CD4-positive, alpha-beta T cell (primary cell): ENCODE measurements at places on chromosomes 12 and 14.

DNA sequence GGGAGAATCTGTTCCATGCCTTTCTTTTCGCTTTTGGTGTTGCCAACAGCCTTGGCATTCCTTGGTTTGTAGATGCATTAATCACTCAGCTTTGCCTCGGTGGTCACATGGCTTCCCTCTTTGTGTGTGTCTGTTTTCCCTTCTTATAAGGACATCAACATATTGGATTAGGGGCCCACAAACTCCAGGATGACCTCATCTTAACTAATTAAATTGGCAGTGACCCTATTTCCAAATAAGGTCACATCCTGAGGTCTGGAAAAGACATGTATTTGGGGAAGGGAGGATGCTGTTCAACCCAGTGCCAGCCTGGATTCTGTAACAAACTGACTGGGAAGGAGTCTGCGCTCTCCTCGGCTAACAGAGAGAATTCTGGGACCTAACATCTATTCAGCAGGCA is 365.7 kb upstream of the FKBP4 start:
- no peak for DNase-seq

GRCh38 chr12:130826151-130826801 is 12.8 kb downstream of the STX2 start:
- DNase-seq: peak; percentile 65

GRCh38 chr12:98053202-98053601 is 462.2 kb upstream of the TMPO start:
- DNase-seq: no peak

DNA sequence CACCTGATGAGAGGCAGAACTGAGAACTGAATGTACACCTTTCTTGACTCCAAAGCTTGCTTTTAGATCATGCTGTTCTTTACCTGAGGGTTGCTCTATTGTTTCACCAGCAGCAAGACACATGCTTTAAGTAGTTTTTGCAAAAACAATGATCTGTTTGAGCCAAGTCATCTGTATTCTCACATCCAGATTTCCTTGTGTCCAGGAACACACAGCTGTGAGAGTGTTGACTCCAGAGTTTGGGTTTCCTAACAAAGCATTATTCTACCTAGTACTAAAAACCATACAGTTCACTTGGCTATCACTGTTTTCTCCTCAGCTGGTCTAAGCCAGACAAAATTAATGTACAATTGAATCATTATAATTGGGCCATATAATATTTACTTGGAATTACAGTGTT is 120.4 kb downstream of the STAB2 start:
- DNase-seq: no peak

DNA sequence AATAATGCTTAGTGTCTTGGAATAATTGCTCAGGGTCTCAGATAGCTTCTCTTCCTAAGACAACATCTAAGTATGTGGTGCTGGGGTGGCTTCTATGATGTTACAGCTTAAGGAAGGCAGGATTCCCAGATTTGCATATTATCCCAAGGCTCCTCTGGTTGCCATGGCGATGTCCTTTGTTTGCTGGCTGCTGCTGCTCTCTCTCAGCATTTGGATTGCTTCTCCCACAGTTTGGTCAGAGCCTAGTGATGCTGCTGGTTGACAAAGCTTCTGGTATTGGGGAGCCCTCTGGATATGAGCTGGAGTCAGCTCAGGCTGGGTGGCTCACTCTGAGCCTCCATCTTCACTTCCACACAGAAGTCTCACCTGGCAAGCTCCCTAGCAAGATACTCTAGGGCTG is 56.4 kb upstream of the FBXO33 start:
- DNase-seq: no peak

DNA sequence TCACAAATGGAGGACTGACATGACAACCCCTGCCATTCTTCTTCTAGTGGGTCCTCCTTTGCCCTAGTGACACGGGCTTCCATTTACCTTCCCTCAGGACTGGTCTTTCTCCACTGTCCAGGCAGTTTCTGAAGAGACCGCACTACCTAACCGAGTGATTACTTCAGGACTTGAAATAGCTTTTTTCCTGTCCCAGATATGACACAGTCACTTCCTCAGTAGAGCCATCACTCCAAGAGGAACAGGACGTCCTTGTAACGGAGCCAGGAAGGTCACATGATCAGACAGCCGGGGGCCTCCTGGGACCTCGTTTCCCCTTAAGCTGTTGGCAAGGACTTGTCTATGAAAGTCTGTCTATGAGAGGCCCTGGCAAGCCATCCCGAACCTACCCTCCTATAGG is 62.3 kb downstream of the FOS start:
- DNase-seq: no peak

DNA sequence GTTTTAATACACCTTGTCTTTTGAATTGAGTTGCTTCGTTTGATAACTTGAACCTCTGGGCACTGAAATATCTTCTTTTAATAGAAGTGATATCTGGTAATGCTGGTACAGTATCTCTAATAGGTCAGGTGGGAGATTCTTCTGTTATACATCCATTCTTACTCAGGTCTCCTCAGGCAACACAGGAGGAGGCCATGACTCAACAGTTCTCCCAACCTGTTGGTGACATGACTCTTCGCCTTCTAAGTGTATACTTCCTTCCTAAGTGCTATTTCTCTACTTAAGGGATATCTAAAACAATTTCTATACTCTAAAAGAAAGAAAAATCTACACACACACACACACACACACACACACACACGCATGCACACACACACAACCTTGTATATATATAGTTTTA is 509.1 kb downstream of the PCNX1 start:
- DNase-seq: no peak

DNA sequence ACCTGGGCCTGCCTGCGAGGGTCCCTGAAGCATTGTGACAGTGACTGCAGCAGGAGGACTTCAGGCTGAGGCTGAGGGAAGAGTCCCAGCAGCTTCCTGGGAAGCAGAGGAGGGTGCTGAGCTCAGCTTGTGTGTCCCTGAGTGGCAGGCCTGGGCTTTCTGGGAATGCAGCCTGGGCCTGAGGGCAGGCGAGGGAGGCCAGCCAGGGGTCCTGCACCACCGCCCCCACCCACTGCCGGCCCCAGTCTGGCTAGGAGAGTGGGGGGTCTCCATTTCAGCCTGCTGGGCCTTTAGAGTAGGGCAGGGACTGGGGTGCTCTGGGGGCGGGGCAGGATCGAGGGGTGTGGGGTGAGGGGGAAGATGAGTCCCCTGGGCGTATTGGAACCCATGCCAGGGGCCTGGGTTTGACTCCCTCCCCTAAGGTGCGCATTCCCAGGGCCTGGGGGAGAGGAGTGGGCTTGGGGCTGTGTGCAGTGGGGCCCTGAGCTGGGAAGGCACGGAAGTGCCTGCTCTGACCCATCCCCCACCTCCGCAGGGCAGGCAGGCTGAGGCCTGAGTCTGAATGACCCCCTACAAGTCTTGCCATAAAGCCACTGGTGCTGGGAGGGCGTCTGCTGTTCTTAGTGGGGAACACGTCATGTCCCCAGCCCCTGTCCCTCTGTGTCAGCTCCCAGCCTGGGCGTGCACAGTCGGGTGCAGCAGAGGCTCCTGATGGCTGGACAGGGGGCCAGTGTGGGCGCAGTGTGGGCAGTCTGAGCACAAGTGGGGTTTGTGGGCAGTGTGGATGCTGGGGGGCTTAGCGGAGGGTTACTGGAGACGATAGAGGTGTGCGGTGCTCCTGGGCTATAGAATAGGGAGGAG is 46.4 kb downstream of the KRT80 start:
- no peak for DNase-seq

- no peak for DNase-seq
Observed at GRCh38 chr12:94561943-94562411, 88.4 kb downstream of the TMCC3 start.

DNA sequence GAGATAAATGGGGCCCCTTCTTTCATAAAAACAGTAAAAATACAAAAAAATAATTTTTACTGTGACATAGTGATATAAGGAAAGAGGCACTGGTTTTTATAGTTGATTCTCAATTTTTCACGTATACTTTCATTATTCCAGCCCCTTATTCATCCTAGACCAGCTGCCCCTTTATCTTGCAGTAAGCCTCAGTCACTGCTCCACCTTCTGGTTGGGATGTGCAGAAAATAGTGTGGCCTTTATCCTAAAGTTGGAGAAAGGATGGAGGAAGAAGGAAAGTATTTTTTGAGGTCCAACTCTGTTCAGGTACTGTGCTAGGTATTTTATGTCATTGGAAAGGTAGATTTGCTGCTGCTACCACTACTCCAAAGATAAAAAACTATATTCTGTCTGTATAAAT is 172.7 kb downstream of the ANO6 start:
- DNase-seq: no peak

DNA sequence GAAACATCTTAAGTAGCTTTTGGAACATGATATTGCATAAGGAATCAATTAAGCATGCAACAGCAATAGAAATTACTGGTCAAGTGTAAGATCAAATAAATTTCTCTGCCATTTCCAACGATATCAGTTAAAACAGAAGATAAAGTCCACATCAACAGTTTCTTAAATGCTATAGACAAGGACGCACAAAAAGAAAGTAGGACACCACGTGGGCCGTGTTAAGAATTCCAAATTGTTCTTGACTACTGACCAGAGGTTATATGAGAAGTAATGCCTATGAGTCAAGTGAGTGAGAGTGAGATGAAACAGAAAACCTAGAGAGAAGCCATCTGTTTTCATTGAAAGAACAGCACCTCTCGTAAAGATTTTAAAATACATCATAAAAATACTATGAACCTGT is 318.2 kb downstream of the TMEM117 start:
- no peak for DNase-seq

- DNase-seq: no peak
Observed at GRCh38 chr12:99261256-99261655, 386.3 kb upstream of the GARIN6 start.

GRCh38 chr12:43776498-43776897 is 17.7 kb downstream of the IRAK4 start:
- peak; percentile 7 for DNase-seq

GRCh38 chr12:5180496-5180895 is 136.8 kb downstream of the KCNA5 start:
- DNase-seq: no peak

DNA sequence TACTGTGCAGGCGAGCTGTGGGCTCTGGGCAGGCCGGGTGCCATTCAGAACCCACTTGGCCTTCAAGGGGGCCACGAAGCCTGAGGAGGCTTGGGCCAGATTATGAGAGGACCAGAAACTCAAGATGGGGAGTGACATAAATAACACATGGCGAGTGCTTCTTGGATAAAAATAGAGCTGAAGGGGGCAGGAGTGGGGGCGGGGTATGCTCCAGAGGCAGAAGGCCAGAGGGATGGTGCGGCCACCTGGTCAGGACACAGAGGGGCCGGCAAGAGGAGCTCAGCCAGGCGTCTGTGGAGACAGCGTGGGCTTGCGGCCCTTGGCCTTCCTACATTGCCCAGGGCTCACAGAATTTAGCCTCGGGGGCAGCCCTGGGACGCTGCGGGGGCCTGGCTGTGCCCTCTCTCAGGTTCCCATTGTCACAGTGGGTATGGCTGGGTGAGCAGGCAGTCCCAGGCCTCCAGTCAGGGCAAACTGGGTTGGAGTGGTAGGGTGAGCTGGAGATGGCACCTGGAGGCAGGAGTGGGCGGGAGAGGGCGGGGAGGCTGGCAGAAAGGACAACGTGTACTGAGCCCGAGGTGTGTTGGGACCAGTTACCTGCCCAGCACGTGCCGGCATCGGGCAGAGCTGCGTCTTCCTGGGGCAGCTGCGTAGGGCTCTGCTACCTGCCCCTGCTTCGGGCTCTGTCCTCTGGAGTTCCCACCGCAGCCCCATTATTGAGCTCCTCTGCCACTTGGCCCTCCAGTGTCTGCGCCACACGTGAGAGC is 7.4 kb upstream of the SLC25A29 start:
- DNase-seq: no peak

DNA sequence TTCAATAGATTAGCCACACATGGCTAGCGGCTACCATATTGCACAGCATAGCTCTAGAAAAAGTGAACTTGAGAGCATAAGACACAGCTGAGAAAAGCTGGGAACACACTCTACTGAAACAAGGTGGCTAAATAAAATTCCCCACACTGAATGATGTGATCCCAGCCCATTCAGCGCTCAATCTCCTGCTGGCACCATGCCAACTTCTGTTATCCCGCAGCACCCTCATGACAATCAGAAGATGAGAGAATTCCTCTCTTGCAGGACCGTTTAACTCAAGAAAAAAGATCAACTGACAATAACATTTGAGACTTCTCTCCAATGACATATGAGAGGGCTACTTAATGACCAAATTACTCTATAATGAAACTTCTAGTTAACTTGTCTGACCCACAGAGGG is 115.4 kb downstream of the ADAMTS20 start:
- no peak for DNase-seq

GRCh38 chr12:24770821-24771220 is 178.1 kb downstream of the BCAT1 start:
- DNase-seq: no peak

DNA sequence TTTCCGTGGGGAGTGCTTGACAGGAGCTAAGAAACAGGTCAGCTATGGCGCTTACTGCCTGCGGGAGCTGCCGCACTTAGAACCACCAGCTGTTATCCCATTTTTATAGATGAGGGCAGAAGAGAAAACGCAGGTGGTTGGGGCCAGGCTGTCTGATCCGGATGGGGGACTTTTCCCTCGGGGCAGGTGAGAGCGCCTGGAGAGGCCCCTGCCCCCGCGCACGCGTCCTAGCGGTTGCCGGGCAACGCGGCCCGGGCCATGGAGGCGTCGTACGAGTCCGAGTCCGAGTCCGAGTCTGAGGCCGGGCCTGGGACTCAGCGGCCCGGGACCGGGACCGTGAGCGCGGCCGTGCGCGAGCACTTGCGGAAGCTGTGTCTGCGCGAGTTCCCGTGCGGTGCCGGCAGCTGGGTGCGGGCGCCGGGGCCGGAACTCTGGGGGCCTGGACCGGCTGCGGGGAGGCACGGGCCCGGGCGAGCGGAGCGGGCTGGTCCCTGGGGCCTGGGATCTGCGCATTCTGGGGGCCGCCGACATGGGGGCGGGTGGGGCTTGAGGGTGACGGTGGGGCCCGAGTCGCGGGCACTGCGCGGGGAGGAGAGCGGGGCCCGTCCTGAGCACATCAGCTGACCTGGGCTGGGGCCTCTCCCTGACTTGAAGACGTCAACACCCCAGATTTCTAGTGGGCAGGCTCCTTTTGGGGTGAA is at the start of gene LRRC43:
Gene LRRC43, plus strand, starts transcription at position 237 of the 701 bp plus-strand sequence. Its CDS starts 22 bp downstream, at position 259.
- DNase-seq: no peak

DNA sequence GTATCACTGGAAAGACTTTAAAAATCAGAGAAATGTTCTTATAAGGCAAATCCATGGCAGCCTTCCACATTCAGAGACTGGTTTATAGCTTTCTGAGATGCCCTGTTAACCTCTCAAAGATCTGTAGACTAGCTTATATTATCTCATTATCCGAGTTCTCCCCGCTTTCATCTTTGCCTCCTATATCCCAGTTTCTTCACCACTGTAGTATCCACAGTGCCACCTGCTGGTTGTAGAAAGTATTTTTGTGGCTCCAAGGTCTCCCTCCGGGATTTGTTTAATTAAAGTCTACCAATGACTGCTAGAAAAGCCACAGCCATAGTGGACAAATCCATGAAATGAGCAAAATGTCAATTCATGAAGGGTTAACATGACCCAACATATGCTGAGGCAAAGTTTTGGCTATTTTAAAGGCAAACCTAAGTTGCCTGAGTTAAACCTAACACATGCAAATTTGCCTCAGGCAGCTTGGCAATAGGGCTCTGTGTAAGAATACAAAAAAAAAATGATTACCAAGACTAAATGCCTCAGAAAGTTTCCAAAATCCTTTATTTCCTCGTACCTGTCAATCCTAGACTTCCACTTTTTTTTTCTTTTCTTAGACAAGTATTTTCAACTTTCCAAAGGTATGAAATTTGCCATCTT is 218.8 kb upstream of the BMP4 start:
- DNase-seq: peak; percentile 15
